ENCODE measurements at places on chromosomes 5 and 9. TPM values are rescaled to one million over a fixed set of nuclear protein-coding genes. Genes with fewer than 3 reads are reported as not detected.

Gene PTGER4
- total RNA-seq, result 48.3 TPM

Gene PKD2L2
- total RNA-seq, result not detected

Gene FOXI1
- total RNA-seq, result not detected

Gene OTP
- not detected for total RNA-seq

Gene BTNL8
- total RNA-seq, result not detected

DNA sequence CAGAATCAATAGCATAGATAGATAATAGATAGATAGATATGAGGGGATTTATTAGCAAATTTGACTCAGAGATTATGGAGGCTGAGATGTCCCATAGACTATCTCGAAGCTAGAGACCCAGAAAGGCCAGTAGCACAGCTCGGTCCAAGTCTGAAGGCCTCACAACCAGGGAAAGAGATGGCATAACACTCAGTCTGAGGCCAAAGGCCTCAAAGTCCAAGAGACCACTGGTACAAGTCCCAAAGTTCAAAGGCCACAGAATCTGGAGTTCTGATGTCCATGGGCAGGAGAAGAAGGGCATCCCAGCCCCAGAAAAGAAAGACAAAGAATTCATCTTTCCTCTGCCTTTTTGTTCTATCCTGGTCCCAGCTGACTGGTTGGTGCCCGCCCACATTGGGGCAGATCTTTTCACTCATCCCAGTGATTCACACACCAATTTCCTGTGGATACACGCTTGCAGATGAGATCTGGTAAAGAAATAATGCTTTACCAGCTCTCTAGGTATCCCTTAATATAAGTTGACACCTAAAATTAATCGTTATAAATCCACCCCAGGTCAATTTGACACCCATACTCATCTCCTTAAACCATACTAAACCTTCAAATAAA, 127.8 kb upstream of the FBN2 start:
- no peak for DNase-seq

GRCh38 chr9:97615439-97616072, 17.6 kb downstream of the TSTD2 start:
- peak; percentile 76 for DNase-seq

DNA sequence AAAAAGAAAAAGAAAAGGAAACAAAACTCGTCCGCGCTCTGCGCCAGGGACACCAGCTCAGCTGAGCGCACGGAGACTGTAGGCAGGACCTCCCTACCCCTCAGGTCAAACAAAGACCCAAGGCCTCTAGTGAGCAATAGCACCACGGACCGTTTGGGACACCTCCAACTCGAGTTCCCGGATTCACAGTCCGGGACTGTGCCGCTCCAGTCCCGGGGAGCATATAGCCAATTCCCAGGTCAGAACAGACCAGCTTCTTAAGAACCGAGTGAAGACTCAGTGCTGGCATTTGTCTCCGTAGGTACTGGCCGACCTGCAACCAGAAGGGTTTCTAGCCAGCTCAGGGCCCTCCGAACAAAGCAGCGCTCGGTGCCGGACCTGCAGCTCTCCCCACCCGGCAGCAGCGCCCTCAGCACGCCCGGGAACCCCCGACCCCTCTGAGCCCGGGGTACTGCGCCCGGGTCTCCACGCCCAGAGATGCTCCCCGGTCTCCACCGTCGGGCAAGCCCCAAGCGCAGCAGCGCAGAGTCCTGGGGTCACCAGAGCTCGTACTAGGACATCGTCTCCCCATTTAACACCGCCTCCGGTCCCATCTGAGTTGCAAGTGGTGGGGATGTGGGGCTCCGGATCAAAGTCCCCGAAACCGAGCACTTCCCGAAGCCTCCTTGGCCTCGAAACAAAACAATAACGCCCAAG, 591 bp downstream of the ABCA1 start:
- DNase-seq, result no peak

GRCh38 chr9:83706676-83707517, 861 bp downstream of the UBQLN1 start:
- peak; percentile 67 for DNase-seq

DNA sequence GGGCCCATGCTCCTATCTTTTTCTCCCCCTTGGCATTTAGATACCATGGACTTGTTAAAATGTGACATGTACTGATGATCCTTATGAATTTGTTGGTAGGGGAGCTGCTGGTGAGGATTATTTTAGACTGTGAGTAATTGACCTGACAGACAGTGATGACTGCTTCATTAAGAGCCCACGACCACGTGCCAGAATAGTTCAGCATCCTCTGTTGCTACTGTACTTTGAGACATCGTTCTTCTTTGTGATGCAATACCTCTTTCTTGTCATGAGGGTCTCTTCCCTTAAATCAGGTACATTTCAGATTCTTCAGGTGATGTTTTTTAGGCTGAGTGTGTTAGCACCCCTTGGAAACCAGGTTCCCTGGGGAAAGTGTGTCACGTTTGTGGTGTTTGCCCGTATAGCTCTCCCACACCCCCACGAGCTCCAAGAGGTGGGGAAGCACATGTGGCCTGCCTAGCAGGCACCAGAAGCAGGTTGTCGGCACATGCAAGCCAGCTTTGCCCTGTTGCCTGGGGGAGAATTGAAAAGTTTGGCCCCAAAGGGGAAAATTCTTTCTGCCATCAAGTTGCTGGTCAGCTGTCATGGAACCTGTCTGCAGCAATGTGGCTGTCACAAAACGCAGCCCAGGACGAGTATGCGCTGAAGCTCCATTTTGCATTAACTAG, 25.1 kb downstream of the QRFP start:
- DNase-seq, result no peak

GRCh38 chr9:91419222-91420191, 4.1 kb downstream of the NFIL3 start:
- no peak for DNase-seq

DNA sequence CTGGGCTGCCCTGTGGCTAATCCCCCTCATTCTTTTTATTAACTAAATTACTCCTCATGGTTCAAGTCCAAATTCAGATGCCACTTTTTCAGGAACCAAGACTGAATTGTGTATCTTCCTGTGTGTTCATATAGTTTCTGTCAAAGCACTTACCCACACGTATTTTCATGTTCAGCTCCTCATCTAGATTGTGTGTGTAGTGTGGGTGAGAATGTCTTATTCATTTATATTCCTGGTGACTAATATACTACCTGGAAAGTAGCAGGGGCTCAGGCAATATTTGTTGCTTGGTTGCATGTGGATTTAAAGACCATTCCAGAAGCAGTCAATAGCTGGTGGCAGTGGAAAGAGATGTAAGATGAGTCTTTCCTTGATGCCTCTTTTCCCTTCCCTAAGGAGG, 48.5 kb upstream of the SRP19 start:
- DNase-seq, result no peak

GRCh38 chr9:13919401-13919800, 394.5 kb downstream of the NFIB start:
- DNase-seq, result no peak

DNA sequence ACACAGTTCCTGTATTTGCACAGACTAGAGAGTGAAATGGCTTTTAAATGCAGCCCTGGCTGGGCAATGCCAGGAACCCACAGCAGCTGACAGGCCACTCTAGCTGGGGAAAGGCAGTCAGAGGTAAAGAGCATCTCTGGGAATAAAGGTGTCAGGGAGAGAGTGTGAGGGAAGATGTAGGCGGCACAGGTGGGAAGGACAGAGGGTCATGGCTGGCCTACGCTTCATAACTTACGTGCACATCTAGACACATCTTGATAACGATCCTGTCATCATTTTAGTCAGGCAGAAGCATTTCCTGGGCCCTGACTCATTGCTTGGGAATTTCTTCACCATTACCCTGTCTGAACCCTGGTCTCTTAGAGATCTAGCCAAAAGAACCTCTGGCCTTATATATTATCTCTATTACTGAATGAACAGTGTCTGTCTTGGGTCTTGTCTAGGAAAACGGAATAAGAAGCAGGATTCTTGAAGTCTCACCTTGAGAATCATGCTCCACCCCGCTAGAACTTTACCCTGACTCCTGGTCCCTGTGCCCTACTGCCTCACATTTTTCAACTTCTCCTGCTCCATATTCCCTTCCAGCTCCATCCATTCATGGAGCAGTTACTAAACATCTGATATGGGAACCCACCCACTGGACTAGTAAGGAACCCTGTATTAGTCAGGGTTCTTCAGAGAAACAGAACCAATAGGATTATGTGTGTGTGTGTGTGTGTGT, 106.4 kb upstream of the ELL2 start:
- DNase-seq, result no peak

DNA sequence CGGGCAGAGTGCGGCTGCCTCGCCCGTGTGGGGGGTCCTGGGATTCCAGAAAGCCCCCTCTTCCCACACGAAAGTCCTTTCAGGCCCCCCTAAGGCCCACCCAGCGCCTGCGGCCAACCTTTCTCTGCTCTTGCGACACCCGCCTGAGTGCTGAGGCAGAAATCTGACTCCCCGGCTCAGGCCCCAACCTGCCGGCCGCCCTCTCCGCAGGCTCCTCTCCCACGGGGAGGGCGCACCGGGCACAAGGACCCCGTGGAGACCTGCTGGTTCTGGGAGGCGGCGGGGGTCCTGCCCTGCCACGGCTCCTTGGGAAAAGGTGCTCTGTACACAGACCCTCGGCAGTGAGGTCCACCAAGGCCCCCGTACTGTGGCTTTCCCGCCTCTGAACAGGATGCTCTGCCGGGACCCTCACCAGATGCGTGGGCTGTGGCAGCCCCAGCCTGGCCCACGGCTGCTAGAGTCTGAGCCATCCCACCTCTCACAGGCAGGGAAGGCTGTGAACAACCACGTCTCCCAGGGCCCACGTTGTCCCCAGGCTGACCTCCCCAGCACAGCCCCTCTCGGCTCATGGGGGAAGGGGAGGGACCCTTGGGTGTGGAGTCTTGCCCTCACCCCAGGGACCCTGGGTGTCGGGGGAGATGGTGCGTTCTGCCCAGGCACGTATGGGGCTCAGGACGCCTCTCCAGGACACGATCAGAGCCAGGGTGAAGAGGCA, 41.5 kb upstream of the EGFL7 start:
- no peak for DNase-seq

GRCh38 chr5:175162036-175162435, 281.9 kb downstream of the DRD1 start:
- DNase-seq, result no peak

DNA sequence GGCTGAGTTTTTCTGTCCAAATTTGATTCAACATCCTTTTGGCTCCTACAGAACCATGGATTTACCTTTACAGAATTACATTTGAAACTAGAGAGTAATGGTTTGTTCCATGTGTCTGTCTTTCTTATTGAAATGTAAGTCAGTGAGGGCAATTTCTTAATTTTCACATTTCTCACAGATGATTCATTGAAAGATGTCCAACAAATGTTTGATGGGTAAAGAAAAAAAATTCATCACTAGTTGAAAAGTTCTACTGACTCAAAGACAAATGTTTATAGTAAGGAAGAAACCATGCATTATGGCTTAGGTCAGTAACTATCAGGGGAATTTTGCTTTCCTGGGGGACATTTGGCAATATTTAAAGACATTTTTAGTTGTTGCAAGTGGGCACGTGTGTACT, 131.6 kb upstream of the TRPM3 start:
- DNase-seq, result no peak

DNA sequence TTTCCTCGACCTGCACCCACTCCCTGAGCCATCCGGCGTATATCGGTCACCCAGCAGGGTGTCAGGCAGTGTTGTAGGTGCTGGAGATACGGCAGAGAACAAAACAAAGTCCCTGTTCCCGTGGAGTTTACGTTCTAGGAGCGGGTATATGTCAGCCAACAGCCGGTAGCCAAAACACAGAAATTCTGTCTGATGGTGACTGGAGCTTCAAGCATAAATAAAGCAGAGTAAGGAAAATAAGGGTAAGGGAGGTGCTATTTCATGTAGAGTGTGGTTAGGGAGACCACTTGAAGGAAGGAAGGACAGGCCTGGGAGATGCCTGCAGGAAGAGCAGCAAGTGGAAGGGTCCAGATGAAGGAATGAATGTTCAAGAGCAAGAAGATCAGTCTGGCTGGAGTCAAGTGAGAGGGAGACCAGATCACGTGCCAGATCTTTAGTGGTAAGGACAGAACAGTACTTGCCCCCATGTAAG, 783 bp upstream of the ZFR start:
- DNase-seq, result no peak

DNA sequence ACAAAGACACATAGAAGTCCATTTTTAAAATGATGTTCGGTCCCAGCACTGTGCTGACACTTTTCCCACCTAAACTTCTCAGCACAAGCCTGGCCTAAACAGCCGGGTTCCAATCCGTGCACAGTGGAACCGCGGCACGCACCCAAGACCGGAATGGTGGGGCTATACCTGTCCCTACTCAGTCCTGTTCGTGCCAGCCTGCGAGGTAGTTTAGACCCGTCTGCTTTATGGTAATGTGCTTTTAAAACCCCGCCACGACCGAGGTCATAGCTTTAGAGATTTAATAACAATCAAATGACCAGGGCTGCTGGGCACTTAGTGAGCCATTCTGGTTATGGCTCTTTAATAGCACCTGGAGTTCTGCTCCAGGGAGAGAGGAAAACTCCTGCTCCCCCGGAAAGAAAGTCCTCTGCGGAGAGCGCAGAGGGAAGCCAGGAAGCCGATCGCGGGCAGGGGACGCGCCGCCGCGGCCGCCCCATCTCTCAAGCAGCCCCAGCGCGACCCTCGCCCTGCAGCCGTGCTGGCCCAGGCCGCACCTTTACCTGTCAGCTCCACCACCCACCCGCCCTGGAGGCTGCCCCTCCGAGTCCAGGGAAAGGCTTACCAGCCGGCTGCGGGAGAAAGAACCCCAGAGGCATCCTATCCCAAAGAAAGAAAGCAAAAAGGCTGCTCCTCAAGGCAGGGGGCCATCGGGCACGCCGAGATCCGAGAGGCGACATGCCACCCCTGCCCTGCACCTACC, 511 bp downstream of the ARL15 start:
- DNase-seq, result no peak

DNA sequence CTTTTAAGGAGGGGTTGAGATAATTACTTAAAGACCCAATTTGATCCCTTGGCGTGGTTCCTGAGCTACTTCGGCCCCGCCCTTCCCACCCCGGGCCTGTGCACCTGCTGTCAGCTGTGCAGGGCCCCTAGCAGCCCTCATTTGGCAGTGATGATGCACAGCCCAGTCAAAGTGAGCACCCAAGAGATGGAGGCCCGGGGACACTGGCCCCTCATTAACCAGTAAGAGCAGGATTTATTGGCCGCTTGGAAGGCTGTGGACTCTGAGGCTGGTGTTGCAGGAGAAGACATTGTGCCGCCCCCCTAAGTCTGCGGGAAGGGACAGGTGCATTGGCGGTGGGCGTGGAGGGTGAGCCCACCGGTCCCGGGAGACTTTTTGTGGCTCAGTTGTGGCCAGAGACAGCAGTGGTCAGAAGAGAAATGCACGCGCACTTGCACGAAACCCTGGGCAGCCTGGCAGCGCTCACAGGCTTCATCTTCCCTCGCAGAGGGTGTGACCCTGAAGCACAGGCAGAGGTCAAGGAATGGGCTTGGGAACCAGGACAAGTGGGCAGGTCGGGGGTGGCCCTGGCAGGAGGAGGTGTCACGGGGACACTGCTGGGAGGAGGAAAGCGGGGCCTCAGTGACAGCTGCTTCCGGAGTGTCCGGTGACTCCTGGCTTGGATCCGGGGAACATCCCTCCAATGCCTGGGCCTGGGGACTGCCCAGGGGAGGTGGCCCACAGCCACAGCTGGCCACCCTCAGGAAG, 74.0 kb upstream of the RXRA start:
- no peak for DNase-seq

DNA sequence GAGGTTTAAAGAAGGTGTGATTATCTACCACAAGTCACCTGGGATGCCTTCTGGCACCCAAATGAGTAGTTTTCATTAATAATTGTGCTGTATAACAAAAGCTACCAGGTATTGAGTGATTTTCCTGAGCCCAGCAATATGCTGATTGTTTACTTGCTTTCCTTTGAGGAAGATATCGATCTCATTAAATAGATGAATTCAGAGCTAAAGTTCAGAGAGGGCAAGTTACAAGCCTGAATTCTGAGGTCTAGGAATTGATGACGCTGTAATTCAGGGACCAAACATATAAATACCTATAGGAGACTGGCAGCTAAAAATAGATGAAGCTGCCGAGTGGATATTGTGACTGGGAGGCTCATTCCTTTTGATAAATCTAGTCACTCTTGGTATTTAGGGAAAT, 1.1 kb downstream of the ERCC6L2 start:
- no peak for DNase-seq
